ENCODE measurements at places on chromosomes 11 and 22. TPM values are rescaled to one million over a fixed set of nuclear protein-coding genes. Genes with fewer than 3 reads are reported as not detected.

DNA sequence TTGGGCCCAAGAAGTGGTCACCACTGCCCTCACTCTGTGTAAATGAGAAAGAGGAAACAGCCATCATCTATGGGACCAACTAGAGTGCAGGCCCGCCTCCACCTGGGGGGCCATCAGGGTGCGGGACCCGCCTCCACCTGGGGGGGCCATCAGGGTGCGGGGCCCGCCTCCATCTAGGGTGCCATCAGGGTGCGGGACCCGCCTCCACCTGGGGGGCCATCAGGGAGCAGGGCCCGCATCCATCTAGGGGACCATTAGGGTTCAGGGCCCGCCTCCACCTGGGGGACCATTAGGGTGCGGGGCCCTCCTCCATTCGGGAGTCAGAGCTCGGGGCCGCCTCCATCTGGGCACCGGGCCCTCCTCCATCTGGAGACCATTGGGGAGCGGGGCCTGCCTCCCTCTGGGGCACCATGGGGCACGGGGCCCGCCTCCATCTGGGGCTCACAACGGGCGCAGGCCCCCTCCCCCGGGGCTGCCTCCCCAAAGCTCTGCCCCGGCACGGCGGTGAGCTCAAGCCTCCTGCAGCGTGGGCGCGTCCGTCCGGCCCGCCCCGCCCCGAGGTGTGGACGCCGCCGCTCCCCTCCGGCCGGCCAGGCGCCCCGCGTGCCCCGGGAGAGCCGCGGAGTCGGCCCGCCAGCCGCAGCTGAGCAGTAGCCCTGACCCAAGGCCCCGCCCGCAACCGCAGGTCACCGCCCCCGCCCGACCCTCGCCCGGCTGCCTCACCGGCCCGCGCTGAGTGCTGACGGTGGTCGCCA lies 512 bp downstream of the TOLLIP start:
- DNase-seq = no peak
- H3K4me1 ChIP-seq = peaks cover 33% of the 10 kb centered on the region
- peak overlapping the region; percentile 67 for H3K4me3 ChIP-seq
- peak overlapping the region; percentile 37 for H3K27ac ChIP-seq
- no peaks in the 10 kb centered on the region for H3K36me3 ChIP-seq

P2RX3 gene
- total RNA-seq = not detected

OR2D2 gene
- total RNA-seq = not detected

DNA sequence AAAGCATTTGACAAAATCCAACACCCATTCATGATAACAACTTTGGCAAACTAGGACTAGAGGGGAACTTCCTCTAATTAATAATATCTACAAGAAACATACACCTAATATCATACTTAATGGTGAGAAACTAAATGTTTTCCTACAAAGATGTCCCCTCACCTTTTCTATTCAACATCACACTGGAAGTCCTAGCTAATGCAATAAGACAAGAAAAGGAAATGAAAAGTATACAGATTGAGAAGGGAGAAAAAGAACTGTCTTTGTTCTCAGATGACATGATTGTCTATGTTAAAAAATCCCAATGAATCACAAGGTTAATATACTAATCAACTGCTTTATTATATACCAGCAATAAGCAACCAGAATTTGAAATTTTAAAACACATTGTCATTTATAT lies 52.4 kb downstream of the C11orf65 start:
- no peak for DNase-seq
- H3K27me3 ChIP-seq = no peaks in the 10 kb centered on the region
- H3K27ac ChIP-seq = no peak overlapping the region
- no peak overlapping the region for H3K4me3 ChIP-seq

- H3K36me3 ChIP-seq = no peaks in the 10 kb centered on the region
- H3K4me3 ChIP-seq = no peak overlapping the region
- DNase-seq = no peak
- no peak overlapping the region for H3K27ac ChIP-seq
These were observed 189.6 kb downstream of the ADAMTS15 start for GRCh38 chr11:130638033-130638432.

- no peaks in the 10 kb centered on the region for H3K27me3 ChIP-seq
- DNase-seq = no peak
- no peaks in the 10 kb centered on the region for H3K36me3 ChIP-seq
- no peak overlapping the region for H3K4me3 ChIP-seq
These were observed 48.8 kb downstream of the DKK3 start for GRCh38 chr11:11959601-11960000.

RTN4R gene
- 0.87 TPM for total RNA-seq

DNA sequence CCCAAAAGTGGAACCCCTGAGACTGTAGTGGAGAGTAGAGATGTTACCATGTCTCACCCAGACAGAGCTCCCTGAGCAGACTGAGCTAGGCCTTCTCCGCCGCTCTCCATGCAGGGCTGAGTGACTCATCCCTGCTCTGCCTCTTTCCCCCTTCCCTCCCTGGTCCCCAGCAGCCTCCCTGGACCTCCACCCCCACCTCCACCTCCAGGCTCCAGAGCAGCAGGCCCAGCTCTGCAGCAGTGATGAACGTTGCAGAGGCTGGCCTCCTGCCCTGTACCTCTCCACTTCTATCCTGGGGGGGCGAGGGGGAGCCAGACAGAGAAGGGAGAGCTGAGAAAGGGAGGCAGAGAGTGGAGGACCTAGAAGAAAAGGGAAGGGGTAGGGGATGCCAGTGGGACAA lies 19.3 kb upstream of the ARAP1 start:
- H3K4me3 ChIP-seq = no peak overlapping the region
- H3K27ac ChIP-seq = no peak overlapping the region
- H3K4me1 ChIP-seq = no peaks in the 10 kb centered on the region
- no peak for DNase-seq

OR8A1 gene
- total RNA-seq = not detected

- peaks cover 36% of the 10 kb centered on the region for H3K4me1 ChIP-seq
- H3K27ac ChIP-seq = no peak overlapping the region
These were observed 16.1 kb downstream of the BIK start for GRCh38 chr22:43126501-43127165.

- DNase-seq = no peak
- no peak overlapping the region for H3K4me3 ChIP-seq
- no peak overlapping the region for H3K27ac ChIP-seq
These were observed 97.2 kb downstream of the PIWIL4 start for GRCh38 chr11:94664346-94664745.

MN1 gene
- 0.11 TPM for total RNA-seq

DNA sequence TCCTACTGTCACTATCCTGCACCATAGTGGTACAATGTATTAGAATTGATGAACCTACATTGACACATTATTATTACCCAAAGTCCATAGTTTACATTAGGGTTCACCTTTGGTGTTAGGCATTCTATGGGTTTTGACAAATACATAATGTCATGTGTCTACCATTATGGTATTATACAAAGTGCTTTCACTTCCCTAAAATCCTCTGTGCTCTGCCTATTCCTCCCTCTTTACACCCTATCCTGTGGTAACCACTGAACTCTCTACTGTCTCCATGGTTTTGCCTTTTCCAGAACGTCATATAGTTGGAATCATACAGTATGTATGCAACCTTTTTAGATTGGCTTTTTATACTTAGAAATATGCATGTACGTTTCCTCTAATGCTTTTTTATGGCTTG lies 51.5 kb downstream of the CCDC15 start:
- no peaks in the 10 kb centered on the region for H3K27me3 ChIP-seq
- H3K36me3 ChIP-seq = no peaks in the 10 kb centered on the region
- no peak for DNase-seq
- no peak overlapping the region for H3K27ac ChIP-seq
- no peaks in the 10 kb centered on the region for H3K4me1 ChIP-seq

- no peak overlapping the region for H3K27ac ChIP-seq
- H3K36me3 ChIP-seq = peaks cover 8% of the 10 kb centered on the region
- no peaks in the 10 kb centered on the region for H3K27me3 ChIP-seq
- DNase-seq = no peak
These were observed 269.9 kb downstream of the TBC1D22A start for GRCh38 chr22:47032091-47032943.

DNA sequence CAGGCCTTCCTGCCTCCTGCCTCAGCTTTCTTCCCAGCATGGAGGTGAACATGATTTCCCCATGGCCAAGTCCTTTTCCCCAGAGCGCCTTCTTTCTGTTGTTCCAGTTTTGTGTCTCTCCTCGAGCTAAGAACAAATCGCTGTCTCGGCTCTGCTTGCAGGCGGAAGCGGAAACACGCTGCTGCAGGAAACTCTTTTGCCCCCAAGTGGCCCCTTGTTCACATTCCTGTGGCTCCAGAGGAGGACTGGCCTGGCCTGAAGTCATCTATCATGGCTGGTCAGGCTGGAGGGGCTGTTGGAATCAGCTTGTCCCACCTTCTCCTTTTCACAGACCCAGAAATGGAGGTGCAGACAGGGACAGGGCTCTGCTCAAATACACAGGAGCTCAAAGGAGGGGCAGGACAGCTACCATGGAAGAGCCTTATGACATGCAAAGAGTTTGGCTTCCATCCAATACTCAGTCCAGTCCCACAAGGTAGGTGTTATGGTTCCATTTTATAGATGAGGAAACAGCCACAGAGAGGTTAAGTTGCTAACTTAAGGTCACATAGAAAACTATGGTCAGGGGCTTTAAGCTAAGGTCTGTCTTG lies 182.2 kb upstream of the SYT13 start:
- H3K27ac ChIP-seq = no peak overlapping the region
- no peaks in the 10 kb centered on the region for H3K4me1 ChIP-seq
- H3K4me3 ChIP-seq = no peak overlapping the region
- no peak for DNase-seq
- peaks cover 1% of the 10 kb centered on the region for H3K27me3 ChIP-seq

- H3K27me3 ChIP-seq = no peaks in the 10 kb centered on the region
- 0 out of 2 replicates have a peak, but pooled peaks cover 6% of the 10 kb centered on the region for H3K36me3 ChIP-seq
- H3K4me1 ChIP-seq = peaks cover 13% of the 10 kb centered on the region
- no peak overlapping the region for H3K27ac ChIP-seq
- H3K4me3 ChIP-seq = no peak overlapping the region
- no peak for DNase-seq
These were observed 2.5 kb downstream of the TPP1 start for GRCh38 chr11:6616596-6617250.

MS4A12 gene
- total RNA-seq = not detected

Data from GM12878 (cell line).